ENCODE measurements at places on chromosomes 6 and 20.

DNA sequence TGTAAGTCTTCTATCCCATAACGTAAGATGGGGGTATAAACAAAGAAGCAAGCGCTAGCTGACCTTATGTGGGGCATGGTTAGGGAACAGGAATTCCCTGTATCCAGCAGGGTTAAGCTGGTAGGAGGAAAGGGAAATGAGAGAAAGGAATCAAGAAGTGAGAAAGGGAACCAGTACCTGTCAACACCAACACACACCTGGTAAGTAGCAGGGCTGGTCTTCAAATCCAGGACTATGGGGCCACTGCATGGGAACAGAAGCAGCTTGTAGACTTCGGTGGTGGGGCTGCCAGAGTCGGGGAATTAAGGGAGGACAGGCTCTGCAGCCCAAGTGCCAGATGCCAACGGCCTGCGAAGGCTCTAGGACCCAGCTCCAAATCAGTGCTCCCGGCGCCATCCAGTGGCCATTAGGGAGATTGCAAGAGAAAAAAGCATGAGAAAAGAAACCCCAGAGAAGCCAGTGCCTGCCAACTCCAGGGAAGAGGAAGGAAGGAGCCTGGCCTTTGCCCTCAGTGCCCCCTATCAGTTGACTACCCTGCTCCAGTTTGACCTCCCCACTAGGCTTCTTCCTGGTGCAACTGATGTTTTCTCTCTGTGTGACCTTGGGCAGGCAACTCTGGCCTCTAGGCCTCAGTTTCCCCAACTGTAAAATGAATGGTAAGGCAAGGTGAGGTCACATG lies 15.8 kb upstream of the RBPJL start:
- DNase-seq, result peak; percentile 88

DNA sequence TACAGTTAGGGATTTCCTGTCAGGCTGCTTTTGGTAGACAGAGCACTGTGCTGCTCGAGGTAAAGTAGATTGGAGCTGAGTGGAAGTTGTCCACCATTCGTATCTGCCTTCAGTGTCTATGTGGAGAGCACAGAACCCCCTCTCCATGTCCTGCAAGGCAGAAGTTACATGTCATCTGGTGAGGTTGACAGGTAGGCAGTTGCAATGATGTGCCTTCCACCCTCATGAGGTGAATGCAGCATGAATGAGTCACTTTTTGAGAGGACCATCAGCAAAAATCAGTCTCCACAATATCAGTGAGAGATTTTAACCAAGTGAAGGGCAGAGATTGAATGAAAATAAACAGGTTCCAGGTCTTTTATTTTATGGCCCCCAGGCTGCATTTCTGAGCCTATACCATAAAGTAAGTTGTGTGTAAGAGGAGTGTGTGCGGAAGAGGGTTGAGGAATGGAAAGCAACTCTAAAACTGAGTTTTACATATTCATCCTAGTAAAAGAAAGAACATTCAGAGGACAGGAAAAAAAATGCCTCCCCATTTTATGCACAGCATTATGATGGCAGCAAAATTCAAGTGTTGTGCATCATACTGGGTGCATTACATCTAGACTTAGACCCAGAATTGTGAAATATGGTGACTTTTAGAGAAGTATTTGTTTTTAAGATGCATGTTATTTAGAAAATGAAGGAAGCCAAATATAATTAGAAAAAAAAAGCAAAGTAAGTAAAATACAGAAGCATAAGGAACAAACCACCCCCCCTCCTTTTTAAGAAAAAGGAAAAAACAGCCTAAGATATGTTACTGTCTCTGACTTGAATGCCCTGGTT lies 15.8 kb downstream of the TRAPPC3L start:
- DNase-seq, result no peak

DNA sequence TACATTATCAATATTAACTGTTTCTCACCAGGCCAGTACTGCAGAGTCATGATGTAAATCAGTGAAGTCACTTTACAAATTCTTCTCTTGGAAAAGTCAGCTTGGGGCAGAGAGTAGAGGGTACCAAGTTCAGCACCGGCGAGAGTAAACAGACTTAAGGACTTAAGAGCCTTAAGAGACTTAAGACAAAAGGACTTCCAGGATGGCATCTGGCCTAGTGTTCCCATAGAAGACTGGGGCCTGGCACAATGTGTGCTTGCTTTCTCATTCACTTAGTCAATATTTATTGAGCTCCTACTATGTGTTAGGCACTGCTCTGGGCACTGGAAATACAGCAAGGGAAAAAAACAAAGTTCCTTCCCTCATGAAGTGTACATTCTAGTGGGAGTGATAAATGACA lies 1.4 kb upstream of the SNPH start:
- no peak for DNase-seq

- DNase-seq, result no peak
These were observed 366.3 kb downstream of the RFPL4B start for GRCh38 chr6:112713402-112713801.

DNA sequence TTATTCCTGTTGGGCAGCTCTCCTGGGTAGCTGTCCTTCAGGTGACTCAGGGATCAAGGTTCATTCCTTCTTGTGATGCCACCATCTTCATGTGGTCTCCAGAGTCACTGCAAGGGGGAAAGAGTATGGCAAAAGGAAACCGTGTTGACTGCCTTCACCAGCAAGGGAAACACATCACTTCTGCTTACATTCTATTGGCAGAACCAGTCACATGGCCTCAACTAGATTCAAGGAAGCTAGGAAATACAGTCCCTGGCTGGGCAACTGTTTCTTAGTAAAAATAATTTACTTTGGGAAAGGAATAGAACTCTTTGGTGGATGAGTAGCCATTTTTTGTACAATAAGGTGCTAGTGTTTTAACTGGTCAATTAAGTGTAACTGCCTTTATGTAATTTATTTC lies 5.3 kb downstream of the ANKRD6 start:
- DNase-seq, result no peak

DNA sequence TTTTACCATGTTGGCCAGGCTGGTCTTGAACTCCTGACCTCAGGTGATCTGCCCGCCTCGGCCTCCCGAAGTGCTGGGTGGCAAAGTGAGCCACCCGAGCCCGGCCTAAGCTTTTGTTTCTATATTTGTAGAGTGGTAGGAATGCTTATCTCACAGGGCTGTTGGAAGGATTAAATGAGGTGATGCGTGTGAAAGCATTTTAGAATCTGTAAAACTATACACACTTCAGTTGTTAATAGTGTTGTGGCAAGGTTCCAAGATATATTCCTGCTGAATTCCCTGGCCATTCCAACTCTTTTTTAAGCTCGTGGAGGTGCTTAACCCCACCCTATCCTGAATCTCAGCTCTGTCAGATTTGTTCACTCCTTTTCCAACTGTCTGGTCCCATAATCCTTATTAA lies 89.9 kb upstream of the AKIRIN2 start:
- DNase-seq, result no peak

GRCh38 chr6:13500264-13500663 lies 12.9 kb upstream of the GFOD1 start:
- DNase-seq, result peak; percentile 44

GRCh38 chr20:6837730-6838129 lies 70.2 kb downstream of the BMP2 start:
- no peak for DNase-seq

DNA sequence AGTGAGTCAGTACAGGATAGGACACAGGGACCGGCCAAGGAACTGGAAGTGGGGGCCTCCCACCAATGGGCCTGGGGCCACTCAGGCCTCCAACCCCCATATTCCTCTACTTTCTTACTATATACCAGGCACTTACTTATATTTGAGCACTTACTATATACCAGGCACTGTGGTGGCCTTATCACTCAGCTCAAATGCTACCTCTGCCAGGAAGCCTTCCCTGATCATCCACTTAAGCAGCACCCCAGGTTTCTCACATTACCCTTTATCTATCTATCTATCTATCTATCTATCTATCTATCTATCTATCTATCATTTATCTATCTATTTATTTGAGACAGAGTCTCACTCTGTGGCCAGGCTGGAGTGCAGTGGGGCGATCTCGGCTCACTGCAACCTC lies 12.3 kb upstream of the UBE2V1 start:
- no peak for DNase-seq

DNA sequence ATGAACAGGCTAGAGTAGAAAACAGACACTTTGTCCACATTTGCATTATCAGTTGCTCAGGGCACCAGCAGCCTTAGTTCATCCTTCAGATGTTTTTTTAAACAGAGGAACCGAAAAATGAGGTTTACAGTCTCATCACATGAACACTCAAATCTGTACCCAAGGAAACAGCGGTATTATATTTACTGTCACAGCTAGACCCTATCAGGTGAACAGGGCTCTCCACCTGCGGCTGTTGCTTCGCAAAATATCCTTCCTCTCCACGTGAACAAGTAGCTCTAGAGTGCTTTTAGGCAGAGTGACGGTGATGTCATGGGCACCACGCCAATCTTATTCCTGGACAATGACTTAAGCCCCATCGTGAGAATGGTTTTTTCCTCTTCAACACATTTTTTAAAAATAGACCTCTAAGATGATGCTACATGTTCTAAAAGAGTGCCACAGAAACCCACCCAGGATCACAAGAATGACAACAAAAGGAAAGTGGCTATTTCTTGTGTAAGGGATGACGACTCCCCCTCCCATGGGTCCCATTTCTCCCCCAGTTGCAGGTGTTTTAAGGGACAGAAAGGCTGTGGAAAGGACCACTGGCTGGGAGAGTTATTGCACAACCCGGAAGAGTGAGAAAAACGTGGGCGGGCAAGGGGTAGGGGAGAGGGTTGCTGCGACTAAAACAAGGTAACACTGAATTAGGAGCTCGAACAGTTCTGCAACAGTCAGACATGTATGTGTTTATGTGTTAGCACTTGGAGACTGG lies 77.7 kb downstream of the EFHC1 start:
- DNase-seq, result no peak

- DNase-seq, result peak; percentile 9
These were observed 49.2 kb downstream of the GMDS start for GRCh38 chr6:2196079-2196679.

- DNase-seq, result no peak
These were observed 105.6 kb downstream of the FOXC1 start for GRCh38 chr6:1715336-1715735.

DNA sequence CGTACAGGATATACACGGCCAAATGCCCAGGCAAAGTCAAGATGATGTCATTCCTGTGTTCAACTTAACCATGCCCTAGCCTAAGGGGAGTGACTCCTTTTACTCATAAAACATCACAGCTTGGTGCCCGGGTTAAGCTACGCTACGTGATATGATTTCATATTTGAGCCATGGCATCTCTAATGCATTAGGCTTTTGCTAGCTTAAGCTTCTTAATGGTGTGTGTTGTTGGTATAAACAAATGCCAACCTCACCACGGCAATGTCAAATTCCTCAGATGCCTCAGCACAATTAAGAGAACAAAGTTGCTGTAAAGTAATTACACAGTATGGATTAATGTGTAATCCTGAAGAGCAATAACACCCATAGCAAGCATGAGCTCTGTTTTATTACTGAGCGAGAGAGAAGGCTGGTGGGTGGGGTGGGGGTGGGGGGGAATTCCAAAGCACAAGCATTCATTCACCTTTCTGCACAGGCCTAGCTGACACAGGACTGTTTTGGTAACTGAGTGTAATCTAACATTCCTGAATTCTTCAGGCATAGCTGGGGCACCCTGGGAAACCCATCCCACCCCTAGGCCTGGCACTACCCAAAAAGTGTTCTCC lies 44.7 kb upstream of the CNKSR3 start:
- DNase-seq, result peak; percentile 33

DNA sequence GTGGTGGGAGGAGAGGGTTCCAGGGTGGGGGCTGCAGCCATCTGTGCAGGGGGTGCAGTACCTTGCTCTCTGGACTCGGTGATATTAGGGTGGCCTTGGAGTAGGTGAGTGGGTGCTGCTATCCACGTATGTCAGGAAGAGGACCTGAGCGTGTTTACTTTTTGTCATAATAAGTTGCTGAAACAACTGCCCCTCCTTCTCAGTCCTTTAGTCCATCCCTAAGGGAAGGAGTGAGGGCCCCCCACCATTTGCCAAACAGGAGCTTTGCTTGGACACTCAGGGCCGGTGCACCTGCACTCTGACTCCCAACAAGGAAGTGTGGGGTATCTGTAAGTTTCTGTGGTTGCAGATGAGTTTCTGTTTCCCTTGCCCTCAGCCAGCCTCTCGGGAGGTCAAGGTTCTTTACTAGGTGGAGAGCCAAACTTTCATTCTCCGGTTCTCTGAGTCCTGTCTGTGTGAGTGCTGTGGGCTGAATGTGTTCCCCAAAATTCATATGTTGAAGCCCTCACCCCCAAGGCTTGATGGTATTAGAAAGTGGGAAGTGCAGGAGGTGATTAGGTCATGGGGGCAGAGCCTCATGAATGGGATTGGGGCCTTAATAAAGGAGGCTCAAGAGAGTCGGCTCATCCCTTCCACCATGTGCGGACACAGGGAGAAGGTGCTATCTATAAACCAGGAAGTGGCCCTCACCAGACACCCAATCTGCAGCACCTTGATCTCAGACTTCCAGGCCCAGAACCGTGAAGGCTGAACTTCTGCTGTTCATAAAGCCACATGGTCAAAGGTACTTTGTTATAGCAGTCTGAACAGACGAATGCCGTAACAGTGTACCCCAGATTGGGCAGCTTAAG lies 19.6 kb upstream of the CCR6 start:
- no peak for DNase-seq

DNA sequence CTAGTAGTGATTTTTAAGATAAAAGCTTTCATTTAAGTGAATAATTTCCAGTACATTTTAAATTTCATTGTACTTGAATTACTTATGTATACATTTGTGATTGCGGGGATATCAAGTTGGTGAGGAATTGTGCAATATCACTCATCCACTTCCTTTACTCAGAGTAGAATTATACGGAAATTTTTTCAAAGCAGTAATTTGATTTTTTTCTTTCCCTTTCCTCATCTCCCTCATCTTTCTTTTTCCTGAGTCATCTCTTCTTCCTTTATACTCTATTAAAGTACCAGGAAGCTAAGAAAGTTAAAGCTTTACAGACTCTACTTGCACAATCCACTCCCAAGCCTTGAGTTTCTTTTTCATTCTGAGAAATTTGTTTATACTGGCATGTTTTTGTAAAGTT lies 60.9 kb upstream of the DEFB112 start:
- DNase-seq, result no peak

DNA sequence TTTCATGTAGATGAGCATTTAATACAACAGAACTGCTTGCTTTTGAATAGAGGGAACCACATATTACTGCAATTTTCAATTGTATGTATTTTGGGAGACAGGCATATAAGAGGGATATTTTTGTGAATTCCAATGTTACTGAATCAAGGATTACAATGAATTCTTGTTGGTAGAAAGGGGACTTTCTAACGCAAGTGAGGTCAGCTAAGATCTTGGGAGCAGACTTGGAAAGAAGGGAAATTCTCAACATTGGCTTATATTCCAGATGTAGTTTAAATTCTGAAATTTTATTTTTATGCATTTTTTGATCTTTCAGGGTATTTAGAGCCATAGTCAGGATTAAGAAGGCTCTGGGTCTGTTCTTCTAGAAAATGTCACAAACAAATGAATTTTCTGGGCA lies 43.3 kb upstream of the CTAGE9 start:
- no peak for DNase-seq

GRCh38 chr6:113629256-113629655 lies 227.9 kb upstream of the MARCKS start:
- no peak for DNase-seq

GRCh38 chr20:41175201-41175651 lies 37.9 kb downstream of the PLCG1 start:
- DNase-seq, result no peak

GRCh38 chr20:9051508-9051907 lies 17.4 kb upstream of the PLCB4 start:
- DNase-seq, result peak; percentile 47

All from H54 (cell line).